ENCODE measurements at places on chromosomes 2 and 18. TPM values are rescaled to one million over a fixed set of nuclear protein-coding genes. Genes with fewer than 3 reads are reported as not detected.

DNA sequence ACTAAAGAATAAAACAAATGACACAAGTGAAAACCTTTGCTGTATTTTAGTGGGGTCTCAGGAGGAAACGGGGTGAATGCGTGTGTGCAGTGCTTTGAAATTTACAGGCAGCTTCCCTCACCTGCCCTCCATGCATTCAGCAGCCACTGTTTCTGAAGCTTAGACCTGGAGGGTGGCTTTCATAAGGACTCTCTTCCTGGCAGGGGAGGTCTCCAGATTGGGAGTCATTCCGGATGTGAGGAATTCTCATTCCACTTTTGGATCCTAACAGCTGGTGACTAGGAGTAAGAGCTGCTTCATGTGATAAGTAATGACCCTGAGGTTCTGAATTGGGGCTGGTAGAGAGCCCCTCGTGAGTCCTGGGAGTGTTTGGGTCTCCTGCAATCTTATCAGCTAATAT, 192.5 kb downstream of the SH3BP4 start:
- no peak for DNase-seq

- no peak for DNase-seq
These were observed 93.4 kb upstream of the THOC1 start for GRCh38 chr18:361100-361732.

DNA sequence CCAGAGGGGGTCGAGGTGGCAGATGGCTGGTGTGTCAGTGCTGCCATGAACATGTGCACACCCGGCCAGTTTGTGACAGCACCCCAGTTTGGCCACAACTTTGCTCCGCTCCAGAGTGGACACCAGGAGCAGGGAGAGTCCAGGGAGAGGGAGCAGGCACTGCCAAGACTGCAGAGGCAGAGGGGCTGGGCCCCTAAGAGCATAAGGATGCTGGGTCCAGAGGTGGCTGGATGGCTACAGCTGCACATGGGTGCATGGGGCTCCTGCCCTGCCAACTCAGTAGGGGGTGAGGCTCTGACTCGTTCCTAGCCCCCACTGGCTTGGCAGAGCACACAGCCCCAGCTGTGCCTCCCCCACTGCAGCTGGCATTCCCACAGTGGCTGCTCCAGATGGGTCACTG, 999.2 kb upstream of the CRIM1 start:
- DNase-seq, result no peak

- no peak for DNase-seq
These were observed 181.6 kb downstream of the AFF3 start for GRCh38 chr2:99960790-99961189.

DNA sequence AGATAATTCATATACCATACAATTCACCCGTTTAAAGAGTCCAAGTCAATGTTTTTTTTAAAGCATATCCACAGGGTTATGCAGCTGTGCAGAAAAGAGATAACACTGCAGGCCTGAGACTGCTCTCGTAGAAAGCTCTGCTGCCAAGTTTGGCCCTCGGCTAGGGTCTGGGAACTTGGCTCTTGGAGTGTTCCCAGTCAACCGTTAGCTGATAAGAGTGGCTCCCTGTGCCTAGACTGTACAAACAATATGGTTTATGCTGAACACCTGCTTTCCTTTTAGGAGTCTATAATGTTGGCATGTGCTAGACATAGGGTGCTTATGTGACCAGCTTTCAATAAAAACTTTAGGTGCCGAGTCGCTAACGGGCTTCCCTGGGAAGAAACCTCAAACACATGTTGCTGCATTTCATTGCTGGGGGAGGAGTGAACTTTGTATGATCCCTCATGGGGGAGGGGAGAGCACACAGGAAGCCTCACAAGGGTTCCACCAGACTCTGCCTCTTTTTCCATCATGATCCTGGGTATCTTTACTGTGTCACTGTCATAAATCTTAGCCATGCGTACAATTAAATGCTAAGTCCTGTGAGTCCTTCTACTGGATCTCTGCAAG, 34.7 kb downstream of the RFX8 start:
- DNase-seq, result peak; percentile 73

- DNase-seq, result no peak
These were observed 341.5 kb upstream of the PKDCC start for GRCh38 chr2:41706286-41706685.

LYPD6 gene
- under 0.01 TPM for total RNA-seq
